T-helper 1 cell (primary cell): ENCODE measurements at places on chromosomes 1 and 21.

DNA sequence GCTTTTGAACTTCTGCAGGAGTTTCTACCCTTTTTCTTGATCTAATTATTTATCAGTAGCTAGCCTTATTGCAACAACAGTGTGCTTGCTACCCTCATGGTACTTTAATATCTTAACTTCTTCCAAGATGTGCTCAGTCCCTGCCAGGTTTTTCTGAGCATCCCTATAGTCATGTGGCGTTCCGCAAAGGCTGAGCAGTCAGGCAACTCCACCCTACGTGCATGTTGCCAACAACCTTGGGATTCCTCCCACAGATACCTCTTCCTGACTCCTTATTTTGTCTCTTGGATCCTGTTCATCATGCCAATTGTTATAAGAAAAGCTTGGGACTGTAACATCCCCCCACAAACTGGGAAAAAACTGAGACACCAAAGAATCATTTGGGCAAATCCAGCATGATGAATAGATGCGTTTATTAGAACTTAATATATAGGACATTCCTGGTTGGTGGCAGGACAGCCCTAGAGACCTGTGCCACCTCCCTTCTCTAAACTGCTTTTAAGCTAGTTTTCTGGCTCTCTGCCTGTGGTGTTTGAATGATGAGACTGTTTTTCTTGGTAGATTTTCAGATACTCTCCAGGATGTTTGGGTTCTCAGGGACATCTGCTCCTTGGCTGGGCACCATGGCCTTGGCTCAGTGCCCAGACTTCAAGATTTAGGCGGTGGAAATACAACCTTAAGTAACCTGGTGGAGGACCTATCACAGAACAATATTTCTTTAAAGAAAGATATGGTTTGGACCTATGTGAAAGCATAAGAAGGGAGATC lies 27.1 kb upstream of the KCTD3 start:
- no peak for DNase-seq

DNA sequence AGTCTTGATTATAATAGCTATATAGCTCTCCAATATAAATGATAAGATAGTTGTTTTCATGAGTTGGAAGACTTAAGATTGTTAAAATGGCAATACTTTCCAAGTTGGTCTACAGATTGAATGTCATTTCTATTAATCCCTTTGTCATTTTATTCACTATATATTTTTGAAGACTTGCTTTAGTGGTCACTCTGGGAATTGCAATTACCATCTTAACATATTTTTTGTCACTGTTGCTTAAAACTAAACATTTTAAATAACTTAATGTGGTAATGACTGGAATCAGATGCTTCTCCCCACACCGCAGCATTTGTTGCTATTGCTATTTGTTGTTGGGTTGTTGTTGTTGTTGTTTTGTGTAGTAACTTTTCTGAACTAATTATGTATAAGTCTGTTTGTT lies 1592.9 kb downstream of the MRPL39 start:
- no peak for DNase-seq

GRCh38 chr1:22953057-22953739 lies 19.5 kb downstream of the LACTBL1 start:
- DNase-seq: no peak

DNA sequence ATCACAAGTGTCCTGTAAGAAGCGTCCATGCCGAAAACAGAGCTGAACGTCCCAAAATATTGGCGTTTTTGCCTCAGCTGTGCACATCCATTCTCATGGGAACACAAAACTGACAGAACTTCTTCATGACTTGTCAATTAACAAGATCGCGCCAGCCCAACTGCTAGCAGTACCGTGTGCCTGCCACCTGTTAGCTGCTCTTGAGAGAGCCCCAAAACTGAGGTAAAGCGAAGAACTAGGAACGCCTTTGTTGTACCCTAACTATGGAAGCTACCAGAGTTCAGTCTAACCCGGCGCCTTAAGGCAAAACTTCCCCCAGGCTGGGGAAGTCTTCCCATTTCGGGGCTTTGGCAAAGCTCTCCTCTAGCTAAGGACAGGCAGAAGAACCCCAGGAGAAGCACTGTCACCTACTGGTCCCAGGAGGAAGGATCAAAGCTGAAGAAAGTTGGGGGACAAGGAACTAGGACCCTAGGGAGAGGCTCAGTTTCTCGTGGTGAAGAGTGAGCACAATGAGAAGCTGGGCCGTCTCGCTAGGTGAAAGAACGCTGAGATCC lies 719 bp downstream of the EYA3 start:
- peak; percentile 27 for DNase-seq

DNA sequence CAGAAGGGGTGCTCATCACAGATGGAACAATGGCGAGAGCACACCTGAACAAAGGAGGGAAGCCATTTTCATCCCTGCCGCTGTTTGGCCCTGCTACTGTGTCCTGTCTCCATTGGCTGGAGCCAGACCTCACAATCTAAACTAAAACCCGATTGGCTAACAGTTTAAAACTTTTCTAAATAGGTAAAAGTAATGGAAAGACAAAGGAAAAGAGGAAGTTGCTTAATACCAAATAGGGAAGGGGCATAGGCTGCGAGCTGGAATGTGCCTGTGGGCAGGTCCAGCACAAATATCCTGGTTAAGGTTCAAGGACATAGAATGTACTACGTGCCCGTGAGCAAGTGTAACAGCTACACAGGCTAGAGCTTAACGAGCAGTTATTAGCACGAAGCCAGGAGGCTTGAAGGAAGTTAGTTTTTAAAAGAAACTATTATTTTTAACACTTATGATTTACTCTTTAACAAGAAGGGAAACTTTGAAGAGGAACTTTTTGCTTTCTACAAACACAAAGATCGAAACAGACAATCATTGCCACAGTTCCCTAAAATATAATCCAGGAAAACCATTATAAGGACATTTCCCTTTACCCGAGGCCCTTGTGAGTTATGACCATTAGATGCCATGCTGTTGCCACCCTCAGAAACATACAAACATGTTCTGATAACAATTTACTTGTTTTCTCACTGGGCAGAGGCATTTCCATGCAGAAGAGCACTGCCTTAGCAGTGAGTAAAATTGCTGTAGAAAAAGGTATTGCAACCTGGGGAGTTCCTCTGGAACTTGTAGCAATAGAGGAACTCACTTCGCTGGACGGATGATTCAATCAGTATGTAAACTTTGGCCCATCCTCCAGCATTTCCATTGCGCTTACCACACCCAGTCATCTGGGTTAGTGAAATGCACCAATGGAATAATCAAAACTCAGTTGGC lies 4.8 kb upstream of the PTTG1IP start:
- no peak for DNase-seq

- DNase-seq: peak; percentile 34
These were observed 1103.3 kb upstream of the B3GALT2 start for GRCh38 chr1:194289569-194290266.

DNA sequence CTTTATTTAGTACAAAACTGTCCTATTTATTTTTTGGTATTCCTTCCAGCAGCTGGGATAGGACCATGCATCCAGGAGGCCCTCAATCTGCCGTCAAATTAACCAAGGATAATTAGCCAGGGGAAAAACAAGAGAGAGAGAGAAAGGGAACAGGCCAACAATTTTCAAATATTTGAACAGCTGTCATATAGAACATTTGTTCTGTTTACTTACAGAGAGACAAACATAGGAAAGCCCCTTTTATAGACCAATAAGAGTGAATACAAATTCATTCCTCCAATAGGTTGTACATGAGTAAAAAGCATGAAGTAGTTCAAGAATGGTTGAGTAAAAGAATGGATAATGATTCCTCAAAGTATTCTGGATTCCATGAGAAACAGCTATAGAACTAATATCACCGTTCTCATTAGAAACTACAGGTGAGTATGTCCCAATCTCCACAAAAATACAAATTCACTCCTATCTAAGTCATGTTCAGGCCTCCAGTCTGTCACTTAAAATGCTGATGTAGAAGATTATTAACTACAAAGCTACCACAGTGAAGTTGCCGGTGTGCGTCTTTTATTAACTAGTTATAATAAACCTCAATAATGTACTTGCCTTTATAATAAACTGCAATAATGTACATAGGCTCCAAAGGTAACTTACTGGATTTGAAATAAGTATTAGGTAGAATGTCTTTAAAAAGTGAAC lies 64.8 kb upstream of the GNG4 start:
- no peak for DNase-seq

DNA sequence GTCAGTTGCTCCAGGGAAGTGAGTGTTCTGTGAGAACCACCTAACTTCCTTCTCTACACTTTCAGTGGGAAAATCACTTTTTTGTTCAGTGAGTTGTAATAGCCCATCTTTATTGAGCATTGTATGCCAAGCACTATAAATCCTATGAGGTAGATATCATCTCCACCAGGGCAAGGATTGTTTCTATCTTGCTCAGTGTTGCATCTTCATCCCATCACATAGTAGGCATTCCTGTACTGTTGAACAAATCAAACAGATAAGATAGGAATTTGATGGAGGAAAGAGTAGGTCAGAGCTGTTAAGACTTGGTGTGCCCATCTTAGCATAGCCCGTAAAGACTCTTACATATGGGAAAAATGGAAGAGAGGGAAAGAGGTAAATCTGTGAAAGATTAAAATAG lies 2.9 kb upstream of the PIGV start:
- DNase-seq: no peak

DNA sequence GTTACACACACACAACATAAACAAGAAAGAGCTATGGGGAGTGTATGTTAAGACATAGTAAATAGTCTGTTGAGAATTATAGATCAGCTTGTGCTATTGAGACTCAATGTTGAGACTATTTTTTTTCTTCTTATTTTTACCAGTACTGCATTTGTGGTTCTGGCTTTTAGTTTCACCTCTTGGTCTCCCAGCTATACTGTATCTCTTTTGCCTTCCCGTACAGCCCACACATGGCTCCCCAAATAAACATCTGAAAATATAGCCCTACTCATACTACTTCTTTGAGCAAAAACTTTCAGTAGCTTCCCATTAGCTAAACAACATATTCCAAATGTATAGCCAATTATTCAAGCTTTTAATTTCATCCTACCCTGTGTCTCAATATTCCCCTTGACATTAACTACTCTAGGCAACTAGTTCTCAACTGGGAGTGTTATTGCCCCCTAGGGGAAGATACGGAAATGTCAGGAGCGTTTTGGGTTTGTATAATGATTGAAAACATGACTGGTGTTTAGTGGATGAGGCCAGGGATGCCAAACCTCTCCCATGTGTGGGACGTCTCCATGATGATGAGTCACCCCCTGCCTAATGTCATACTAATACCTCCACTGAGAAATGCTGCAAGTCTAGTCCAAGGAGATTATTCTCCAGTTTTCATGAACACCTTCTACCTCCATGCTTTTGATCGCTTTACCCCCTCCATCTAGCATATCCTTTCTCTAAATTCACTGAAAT lies 6.8 kb downstream of the RPE65 start:
- DNase-seq: no peak
